Mesenchymal stem cell (in vitro differentiated cells and primary cell): ENCODE measurements at places on chromosomes 2 and 18.
A peak's percentile ranks its signal among the peaks of the same experiment; 100 is the strongest.

DNA sequence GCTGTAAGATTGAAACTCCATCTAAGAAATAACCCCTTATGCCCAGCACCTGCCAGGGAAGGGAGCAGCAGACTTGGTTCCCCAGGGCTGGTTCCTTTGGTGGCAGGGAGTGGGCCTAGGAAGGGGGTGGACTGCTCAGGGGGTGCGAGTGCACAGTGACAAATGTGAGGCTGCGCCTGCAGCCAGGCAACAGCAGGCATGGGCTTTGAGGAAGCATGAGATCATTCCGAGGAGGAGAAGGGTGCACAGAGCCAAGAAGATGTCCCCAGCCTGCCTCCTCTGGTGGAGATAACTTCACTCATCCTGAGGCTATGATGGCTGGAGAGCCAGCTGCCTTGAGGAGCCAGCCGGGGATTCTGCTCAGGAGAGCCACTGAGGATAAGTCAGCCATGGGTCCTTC is 158.0 kb downstream of the CAPN13 start:
- H3K4me3 ChIP-seq: no peak overlapping the region
- no peaks in the 10 kb centered on the region for H3K27me3 ChIP-seq

GRCh38 chr18:48157956-48158355 is 227.5 kb upstream of the SMAD2 start:
- peaks cover 11% of the 10 kb centered on the region for H3K4me1 ChIP-seq
- DNase-seq: no peak
- no peaks in the 10 kb centered on the region for H3K36me3 ChIP-seq
- H3K27me3 ChIP-seq: no peaks in the 10 kb centered on the region
- H3K4me3 ChIP-seq: no peak overlapping the region

- no peak for DNase-seq
- no peaks in the 10 kb centered on the region for H3K4me1 ChIP-seq
- no peaks in the 10 kb centered on the region for H3K27me3 ChIP-seq
- H3K27ac ChIP-seq: no peak overlapping the region
- no peak overlapping the region for H3K4me3 ChIP-seq
Measured at GRCh38 chr2:62362561-62362960, 143.4 kb downstream of the TMEM17 start.

DNA sequence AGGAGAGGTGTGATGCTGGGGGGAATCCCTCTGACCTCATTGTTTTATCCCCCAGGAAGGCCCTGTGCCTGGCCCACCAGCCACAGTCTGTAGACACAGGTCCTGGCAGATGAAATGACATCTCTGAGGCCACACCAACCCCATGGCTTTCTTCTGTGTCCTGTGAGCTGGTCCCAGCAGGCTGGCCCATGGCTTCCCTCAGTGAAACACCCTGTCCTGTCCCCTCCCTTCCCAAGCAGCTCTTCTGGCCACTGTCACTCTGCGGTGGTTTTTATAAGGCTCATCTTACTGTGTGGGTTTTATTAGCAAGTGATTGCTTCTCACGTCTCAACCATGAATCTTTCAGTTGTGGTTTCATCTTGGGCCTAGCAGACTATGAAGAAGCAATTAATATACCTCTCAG is 102.8 kb upstream of the STPG4 start:
- no peak overlapping the region for H3K27ac ChIP-seq
- peaks cover 2% of the 10 kb centered on the region for H3K4me1 ChIP-seq
- no peaks in the 10 kb centered on the region for H3K27me3 ChIP-seq
- H3K4me3 ChIP-seq: no peak overlapping the region

- no peak overlapping the region for H3K27ac ChIP-seq
- H3K4me3 ChIP-seq: peak overlapping the region; percentile 93
- no peaks in the 10 kb centered on the region for H3K4me1 ChIP-seq
- peaks cover 7% of the 10 kb centered on the region for H3K36me3 ChIP-seq
Measured at GRCh38 chr2:171893196-171893823, 734 bp downstream of the SLC25A12 start.
